Germinal center (tissue), 1 donor: ENCODE measurements at places on chromosomes 11 and 22.

- peak; percentile 69 for DNase-seq
Measured at GRCh38 chr22:39144101-39144767, 8.2 kb downstream of the CBX7 start.

DNA sequence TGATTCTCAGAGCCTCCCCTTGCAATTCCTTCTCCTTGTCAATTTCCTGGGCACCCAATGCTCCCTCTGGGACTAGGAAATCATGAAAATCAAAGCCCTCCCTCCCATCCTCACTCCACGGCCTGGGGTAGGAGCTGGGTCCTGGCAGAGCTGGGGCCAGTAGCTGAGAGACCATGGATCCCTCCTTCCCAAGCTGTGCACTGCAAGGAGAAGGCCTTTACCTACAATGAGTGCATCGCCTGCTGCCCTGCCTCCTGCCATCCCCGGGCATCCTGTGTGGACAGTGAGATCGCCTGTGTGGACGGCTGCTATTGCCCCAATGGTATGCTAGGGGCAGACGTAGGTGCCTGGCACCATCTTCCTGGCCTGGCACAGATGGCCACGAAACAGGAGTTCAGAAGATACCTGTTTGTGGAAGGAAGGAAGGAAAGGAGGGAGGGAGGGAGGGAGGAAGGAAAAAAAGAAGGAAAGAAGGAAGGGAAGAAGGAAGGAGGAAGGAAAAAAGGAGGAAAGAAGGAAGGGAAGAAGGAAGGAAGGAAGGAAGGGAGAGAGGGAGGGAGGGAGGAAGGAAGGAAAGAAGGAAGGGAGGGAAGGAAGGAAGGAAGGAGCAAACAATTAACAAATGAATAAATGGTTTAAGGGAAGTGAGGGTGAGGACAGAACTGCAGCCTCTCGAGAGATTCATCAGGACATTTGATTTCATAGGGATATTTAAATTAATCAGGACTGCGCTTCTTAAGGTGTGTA is 12.5 kb downstream of the OTOG start:
- DNase-seq, result no peak

DNA sequence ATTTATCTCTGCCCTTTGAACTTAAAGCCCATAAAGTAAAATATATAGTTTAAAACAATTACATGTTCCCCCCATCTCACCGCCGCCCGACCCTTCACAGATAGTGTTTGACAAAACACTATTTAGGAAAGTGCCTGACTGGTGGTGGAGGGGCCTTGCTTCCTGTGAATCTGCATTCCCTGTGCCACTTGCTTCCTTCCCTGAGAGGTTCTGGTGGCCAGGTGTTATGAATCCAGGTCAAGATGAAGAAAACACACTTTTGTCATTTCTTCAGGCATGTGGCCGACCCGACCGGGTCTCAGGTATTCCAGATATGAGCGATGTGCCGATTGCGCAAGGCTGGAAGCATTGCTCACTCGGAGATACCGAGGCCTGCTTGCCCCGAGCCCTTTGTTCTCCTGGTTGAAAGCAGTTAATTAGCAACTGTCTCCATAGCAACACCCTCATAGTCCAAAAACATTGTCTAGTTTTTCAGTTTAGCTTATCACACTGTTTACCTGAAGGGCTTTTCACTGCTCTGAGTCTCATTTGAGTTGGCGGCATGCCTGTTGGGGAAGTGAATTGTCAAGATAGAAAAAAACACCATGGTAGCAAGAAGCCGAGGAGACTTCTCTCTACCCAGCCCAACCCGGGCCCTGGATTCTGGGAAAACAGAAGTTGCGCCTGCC is 128.3 kb downstream of the TEAD1 start:
- DNase-seq, result no peak

DNA sequence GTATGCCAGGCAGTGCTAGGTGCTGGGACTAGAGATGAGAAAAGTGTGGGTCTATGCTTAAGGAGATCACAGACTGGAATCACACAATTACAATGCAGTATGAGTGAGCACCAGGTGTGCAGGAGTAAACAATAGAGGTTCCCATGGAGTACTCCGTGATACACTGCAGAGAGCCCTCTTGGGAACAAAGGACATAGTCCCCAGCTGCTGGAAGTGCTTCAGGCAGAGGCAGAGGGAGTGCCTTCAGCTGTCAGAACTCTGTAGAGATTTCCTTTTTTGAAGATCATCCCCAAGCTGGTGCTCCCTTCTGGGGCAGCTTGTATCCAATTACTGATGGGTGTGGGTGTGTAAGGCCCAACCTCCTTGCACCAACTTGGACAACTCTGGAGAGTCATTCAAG is 143.5 kb upstream of the PLET1 start:
- DNase-seq, result no peak

GRCh38 chr11:15163136-15163535 is 48.4 kb downstream of the INSC start:
- DNase-seq, result no peak

DNA sequence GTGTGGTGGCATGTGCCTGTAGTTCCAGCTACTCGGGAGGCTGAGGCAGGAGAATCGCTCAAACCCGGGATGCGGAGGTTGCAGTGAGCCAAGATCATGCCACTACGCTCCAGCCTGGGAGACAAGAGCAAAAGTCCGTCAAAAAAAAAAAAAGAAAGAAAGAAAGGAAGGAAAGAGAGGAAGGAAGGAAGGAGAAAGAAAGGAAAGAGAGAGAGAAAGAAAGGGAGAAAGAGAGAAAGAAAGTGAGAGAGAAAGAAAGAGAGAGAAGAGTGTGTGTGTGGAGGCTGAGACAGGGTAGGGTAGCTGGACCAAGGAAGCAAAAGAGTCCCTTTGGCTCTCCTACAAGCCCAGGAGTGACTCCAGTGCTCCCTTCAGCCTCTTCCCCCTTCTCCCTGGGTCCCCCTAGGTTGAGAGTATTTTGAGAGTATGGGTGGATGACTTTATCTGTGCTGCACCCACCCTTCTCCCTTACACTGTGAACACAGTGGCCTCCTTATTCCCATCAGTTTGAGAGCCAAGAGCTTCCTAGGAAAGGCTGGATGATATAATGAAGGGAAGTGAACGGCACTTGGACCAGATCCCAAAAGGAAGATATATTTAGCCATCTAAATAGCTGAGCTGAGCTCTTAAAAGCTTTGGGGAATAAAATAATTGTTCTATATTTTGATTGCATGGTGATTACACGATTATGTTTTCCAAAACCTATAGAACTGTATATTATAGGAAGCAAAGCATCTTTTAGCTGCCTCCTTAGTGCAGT is 9.5 kb upstream of the DENND5A start:
- DNase-seq, result no peak

- no peak for DNase-seq
Measured at GRCh38 chr11:105937738-105938137, 84.3 kb downstream of the MSANTD4 start.

DNA sequence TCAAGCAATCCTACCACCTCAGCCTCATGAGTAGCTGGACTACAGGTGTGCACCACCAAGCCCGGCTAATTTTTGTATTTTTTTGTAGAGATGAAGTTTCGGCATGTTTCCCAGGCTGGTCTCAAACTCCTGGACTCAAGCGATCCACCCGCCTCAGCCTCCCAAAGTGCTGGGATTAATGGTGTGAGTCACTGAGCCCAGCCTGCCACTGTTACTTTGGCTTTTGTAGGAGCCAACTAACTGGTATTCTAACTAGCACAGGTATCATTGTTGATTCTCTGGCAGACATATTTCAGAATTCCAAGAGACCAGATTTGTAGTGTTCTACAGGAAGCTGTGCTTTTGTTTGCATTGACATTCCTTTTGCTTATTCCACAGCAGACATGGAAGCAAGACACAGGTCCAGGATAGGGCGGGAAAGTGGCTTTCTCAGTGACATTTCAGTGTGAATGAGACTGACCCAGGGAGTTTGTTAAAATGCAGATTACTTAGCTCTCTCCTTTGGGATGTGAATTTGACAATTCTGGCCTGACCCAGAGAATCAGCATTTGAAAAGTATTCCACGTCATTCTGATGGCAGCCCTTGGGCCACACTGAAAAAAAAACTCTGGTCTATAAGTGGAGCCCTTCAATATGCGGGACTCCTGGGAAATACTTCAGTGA is 52.2 kb upstream of the PAX6 start:
- DNase-seq, result no peak

GRCh38 chr11:135074397-135074998 is 662.5 kb upstream of the B3GAT1 start:
- DNase-seq, result no peak

GRCh38 chr11:47441421-47441820 is 7.5 kb downstream of the RAPSN start:
- DNase-seq, result no peak

GRCh38 chr11:44813401-44813800 is 86.6 kb downstream of the TSPAN18 start:
- no peak for DNase-seq

DNA sequence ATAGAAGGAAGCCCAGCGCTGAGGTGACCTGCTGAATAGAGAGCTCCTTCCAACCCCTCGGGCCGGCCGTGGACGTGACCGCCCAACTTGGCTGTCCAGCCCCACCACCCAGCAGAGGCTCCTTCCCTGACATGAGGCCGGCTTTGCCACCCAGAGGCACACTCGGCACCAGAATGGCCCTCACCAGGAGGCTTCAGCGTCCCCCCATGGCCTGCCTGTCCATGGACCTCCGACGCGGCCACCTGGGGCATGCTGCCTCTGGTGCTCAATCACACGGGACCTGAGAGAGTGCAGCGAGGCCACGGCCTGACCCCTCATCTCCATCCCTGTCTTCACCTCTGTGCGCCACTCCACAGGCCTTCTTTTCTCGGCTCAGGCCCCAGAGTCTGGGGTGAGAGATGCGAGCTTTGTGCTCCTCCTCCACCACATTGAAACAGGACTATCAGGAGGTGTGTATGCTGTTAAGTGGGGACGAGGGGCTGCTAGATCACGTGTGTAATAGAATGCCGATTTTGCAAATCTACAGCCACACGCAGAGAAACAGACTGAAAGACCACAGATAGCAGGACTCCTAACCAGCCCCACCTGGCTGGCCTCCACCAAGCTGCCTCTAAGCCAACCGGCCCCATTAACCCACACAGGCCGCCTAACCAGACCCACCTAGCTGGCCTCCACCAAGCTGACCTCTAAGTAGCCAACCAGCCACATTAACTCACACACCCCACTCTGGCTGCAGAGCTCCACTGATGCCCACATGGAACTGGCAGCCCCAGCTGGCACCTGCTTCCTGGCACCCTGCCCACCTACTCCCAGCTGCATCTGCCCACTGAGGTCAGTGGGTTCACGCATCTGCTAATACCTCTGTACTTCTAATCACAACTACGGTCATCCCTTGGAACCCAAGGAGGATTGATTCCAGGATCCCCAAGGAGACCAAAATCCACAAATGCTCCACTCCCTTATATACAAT is 20.7 kb downstream of the LINC01488 start:
- no peak for DNase-seq

- no peak for DNase-seq
Measured at GRCh38 chr22:41003066-41003465, 51.9 kb downstream of the RBX1 start.

DNA sequence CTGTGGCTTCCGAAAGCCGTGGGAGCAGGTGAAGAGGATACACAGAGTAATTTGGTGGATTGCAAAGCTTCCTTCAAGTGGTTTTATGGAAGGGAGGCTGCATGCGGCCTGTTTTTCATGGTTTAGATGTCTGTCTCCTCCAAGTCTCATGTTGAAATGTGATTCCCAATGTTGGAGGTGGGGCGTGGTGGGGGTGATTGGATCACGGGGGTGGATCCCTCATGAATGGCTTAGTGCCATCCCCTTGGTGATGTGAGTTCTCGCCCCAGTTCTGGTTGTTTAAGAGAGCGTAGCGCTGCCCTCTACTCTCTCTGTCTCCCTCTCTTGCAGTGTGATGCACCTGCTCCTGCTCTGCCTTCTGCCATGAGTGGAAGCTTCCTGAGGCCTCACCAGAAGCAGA is 247.8 kb upstream of the B3GAT1 start:
- no peak for DNase-seq
